ENCODE measurements at places on chromosomes 16 and 17. TPM values are rescaled to one million over a fixed set of nuclear protein-coding genes. Genes with fewer than 3 reads are reported as not detected.
A peak's percentile ranks its signal among the peaks of the same experiment; 100 is the strongest.

- H3K4me3 ChIP-seq = no peak overlapping the region
- no peak overlapping the region for H3K27ac ChIP-seq
- DNase-seq = no peak
- peaks cover 59% of the 10 kb centered on the region for H3K27me3 ChIP-seq
- no peaks in the 10 kb centered on the region for H3K4me1 ChIP-seq
- H3K36me3 ChIP-seq = no peaks in the 10 kb centered on the region
Observed at GRCh38 chr16:1863681-1864460, 8.1 kb downstream of the MEIOB start.

GRCh38 chr16:72123426-72123825 is 29.8 kb downstream of the DHX38 start:
- peak; percentile 58 for DNase-seq
- H3K27me3 ChIP-seq = no peaks in the 10 kb centered on the region
- H3K4me1 ChIP-seq = peaks cover 19% of the 10 kb centered on the region
- no peak overlapping the region for H3K4me3 ChIP-seq
- no peaks in the 10 kb centered on the region for H3K36me3 ChIP-seq

DNA sequence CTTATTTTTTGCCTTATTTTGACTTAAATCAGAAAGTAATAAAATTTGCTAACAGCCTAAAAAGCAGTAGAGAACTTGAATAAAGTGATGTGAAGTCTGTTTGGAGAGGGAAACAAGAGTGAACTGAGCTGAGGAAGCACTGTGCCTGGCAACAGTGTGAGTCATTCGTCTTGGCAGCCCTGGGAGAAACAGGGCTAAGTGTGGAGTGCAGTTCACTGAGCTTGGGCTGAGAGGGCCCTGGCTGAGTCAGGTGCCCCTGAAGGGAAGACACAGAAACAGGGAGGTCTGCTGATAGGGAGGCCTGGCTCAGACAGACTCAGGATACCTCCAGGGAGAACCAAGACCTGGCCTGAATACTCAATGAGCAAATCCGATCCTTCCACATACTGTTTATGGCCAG is 132.1 kb downstream of the HS3ST4 start:
- DNase-seq = no peak
- H3K36me3 ChIP-seq = no peaks in the 10 kb centered on the region
- H3K27me3 ChIP-seq = no peaks in the 10 kb centered on the region
- H3K27ac ChIP-seq = no peak overlapping the region
- H3K4me3 ChIP-seq = no peak overlapping the region

- H3K4me1 ChIP-seq = peaks cover 24% of the 10 kb centered on the region
- no peak for DNase-seq
- no peak overlapping the region for H3K4me3 ChIP-seq
- peaks cover 24% of the 10 kb centered on the region for H3K27me3 ChIP-seq
Observed at GRCh38 chr17:56635641-56636040, 42.1 kb downstream of the NOG start.

GRCh38 chr16:16797239-16797638 is 418.3 kb downstream of the NPIPA7 start:
- H3K4me1 ChIP-seq = no peaks in the 10 kb centered on the region
- no peaks in the 10 kb centered on the region for H3K36me3 ChIP-seq
- no peak overlapping the region for H3K27ac ChIP-seq

DNA sequence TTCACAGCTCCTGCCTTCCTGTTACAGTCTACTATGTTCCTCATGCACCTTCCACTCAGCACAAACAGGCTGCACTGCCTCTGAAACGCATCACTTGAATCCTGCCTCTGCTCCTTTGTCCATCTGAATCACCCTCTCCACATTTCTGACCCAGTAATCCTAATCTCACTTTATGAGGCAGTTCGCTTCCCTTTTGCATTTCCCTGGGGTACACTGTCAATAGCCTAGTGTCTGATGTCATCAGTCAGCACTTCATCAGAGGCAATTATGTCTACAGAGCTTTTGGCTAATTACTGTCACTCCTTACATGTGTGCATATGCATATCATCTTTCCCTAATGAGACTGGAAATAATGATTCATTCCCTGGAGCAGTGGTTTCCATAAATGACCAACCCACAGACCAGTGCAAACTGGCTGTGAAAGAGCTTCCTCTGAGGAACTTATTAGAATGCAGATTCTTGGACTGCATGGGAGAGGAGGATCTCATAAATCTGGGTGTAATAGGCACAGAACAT is 23.6 kb downstream of the CA4 start:
- H3K4me1 ChIP-seq = peaks cover 5% of the 10 kb centered on the region
- H3K4me3 ChIP-seq = no peak overlapping the region
- H3K27ac ChIP-seq = peak overlapping the region; percentile 17
- DNase-seq = no peak

GRCh38 chr17:66522591-66523272 is 220.3 kb downstream of the PRKCA start:
- no peaks in the 10 kb centered on the region for H3K36me3 ChIP-seq
- no peak for DNase-seq
- peaks cover 4% of the 10 kb centered on the region for H3K4me1 ChIP-seq
- peaks cover 3% of the 10 kb centered on the region for H3K27me3 ChIP-seq
- H3K4me3 ChIP-seq = no peak overlapping the region

Gene SOX15
- total RNA-seq = 4.0 TPM

Gene NKD1
- 43.2 TPM for total RNA-seq

Gene ASB16
- total RNA-seq = not detected

Gene ATP2A1
- 1.5 TPM for total RNA-seq

Gene PRAC2
- not detected for total RNA-seq
